Sigmoid colon (tissue), 7 donors: ENCODE measurements at places on chromosomes 12 and 14. TPM values are rescaled to one million over a fixed set of nuclear protein-coding genes. Genes with fewer than 3 reads are reported as not detected.

DNA sequence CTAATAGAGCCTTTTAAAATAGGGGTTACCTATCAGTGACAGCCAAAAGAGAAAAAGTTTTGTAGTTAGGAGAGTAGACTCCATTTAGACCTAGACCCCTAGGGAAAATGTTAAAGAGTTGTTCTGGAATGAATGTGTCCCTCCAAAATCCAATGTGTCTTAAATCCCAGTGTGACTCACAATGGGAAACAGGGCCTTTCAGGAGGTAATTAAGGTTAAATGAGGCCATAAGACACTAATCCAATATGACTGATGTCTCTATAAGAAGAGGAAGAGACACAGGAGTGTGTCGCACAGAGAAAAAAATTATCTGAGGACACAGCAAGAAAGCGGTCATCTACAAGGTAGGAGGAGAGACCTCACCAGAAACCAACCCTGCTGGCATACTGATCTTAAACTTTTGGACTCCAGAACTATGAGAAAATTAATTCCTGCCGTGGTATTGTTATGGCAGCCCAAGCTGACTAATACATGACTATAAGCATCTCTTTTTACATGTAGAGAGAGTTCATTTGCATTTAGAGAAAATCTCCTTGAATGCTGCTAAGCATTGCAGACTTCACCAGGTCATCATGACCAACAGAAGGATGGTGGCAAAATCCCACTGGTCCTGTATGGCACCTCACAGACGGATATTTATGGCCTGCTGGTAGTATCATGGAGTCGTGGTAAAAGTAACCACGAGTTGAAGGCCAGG lies 259.6 kb upstream of the TMTC1 start:
- DNase-seq = no peak

- no peak for DNase-seq
Observed at GRCh38 chr12:31316891-31317290, 9.1 kb downstream of the SINHCAF start.

GRCh38 chr14:72451054-72451972 lies 442.6 kb downstream of the DPF3 start:
- no peak for DNase-seq

Gene CLEC4E
- total RNA-seq = 2.3 TPM

- DNase-seq = no peak
Observed at GRCh38 chr14:59580911-59581310, 4.3 kb upstream of the CCDC175 start.

DNA sequence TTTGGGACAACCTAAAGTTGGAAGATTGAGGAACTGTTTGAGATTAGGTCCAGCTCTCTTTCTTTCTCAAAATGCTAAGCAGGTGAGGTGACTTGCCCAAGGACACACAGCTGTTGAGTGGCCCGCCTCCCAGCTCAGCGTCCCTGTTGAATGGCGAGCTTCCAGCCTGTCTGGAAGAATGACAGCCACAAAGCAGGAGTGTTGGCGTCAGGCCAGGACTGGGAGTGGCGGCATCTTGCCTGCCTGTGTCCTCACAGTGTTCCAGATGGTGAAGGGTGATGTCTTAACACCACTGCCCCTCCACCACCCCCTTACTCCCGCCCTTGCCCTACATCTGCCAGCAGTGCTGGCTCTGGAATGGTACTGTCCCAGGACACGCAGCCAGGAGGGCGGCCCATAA lies 4.4 kb upstream of the CEBPE start:
- peak; percentile 76 for DNase-seq

Gene SLC8A3
- 0.27 TPM for total RNA-seq

Gene B4GALNT1
- 4.4 TPM for total RNA-seq

DNA sequence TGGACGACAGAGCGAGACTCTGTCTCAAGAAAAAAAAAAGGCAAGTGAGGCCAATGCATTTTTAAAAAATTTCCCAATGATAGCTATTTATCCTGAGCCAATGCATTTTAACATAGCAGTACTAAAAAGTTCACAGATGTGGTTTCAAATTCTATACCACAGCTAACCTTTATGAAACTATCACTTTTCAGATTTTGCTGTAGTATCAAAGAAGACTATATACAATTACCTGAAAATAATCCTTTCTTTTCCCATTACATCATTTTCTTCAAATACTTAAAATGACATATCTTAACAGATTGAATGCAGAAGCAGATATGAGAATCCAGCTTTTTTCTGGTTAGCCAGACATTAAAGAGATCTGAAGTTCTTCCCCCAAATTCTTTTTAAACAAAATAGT lies 13.2 kb downstream of the ATF7 start:
- no peak for DNase-seq

Gene PXMP2
- total RNA-seq = 42.1 TPM

Gene CELA1
- not detected for total RNA-seq

DNA sequence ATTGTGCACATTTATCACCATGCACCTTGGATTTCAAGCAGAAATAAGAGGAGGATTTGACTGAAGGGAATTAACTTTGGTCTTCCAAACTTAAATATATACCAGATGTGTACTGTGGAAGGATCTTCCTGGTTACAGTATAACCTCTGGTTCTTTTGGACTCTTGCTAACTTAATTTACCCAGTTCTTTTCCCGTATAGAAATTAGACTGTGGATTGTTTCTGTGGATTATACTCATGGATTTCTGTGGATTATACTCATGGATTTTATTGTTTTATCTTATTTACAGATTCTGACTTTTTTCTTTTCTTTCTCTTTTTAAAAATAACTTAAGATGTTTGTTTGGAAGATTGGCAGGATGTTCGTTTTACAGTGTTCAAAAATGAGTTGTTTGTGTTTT lies 215.3 kb downstream of the RAD51B start:
- DNase-seq = no peak

Gene NPFF
- not detected for total RNA-seq

GRCh38 chr14:101121508-101122139 lies 218.1 kb upstream of the RTL1 start:
- peak; percentile 53 for DNase-seq

DNA sequence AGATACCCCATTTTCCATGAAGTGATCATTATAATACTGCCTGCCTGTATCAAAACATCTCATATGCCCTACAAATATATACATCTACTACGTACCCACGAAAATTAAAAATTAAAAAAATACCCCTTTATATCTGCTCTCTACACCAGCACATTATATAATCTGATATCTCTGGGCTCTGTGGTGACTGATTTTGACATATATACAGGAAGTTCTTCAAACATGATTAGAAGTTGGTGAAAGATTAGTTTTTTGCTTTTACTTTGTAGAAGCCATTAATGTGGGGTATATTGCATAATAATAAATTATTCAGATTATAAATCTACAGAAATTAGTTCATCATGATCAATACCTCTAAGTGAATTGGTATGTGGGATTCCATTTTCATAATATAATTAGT lies 126.7 kb upstream of the MDM1 start:
- no peak for DNase-seq

DNA sequence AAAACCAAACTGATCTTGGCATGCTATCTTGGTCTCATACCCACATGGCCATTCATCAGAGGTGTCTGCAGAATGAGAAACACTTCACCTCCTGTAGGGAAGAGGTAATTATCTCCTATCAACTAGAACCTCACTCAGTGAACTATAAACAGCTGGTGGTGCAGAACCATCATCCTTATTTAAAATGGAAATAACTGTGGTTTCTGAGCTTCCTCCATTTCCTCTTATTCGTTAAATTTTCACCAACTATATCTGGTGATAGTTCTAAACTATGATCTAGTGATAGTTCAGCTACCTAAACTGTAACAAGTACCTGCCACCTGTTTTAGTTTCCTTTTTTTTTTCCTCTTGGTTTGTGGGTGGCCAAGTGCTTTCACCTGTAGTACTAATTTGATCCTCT lies 218.5 kb downstream of the FUT8 start:
- no peak for DNase-seq

- no peak for DNase-seq
Observed at GRCh38 chr14:87869619-87870583, 123.1 kb downstream of the GALC start.

- no peak for DNase-seq
Observed at GRCh38 chr14:91873471-91874415, 6.4 kb upstream of the TC2N start.

- DNase-seq = no peak
Observed at GRCh38 chr12:34341362-34341733, 319.1 kb downstream of the ALG10 start.

GRCh38 chr12:120252071-120252906 lies 13.2 kb downstream of the PXN start:
- DNase-seq = no peak

Gene MYO1H
- total RNA-seq = not detected

DNA sequence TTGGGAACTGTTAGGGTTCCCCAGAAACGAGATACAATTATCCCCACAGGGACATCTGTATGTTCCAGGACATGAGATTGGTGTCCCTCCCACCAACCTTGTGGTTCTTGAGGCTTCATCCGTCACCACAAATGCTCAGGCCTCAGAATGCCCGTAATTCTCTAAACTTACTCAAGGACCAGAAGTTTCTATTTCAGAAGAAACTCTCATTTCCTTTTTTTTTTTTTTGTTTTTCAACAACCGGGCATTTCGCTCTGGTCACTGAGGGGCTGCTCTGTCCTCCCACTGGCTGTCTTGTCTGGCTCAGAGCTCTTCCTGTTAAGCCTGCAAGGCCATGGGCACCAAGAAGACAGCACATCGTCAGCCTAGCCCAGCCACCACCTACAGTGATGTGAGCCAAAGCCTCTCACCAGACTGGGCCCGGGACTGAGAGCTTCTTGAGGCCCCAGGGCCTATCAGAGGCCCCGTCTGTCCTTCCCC lies 36.2 kb downstream of the VDR start:
- DNase-seq = no peak
